ENCODE measurements at places on chromosomes 1 and 21. TPM values are rescaled to one million over a fixed set of nuclear protein-coding genes. Genes with fewer than 3 reads are reported as not detected.
A peak's percentile ranks its signal among the peaks of the same experiment; 100 is the strongest.

DNA sequence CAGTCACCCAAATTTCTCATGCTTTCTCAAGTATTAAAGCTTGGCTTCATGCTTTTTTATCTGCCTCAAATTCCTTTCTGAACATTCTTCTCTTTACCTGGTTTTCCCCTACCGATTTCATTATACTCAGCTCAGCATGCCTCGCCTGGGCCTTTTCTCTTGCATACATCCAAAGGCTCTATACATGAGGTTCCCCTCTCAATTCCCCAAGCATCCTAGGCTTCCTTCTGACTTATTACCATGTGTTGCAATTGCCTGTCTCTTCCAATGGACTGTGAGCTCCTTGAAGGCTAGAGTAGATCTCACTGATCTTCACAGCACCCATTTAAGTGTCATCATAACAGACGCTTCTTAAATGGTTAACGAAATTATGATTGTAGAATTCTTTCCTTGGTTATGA, 24.1 kb upstream of the CYP4A22 start:
- no peak for DNase-seq

ANXA9 gene
- not detected for total RNA-seq

LDLRAP1 gene
- 13.7 TPM for total RNA-seq

DNA sequence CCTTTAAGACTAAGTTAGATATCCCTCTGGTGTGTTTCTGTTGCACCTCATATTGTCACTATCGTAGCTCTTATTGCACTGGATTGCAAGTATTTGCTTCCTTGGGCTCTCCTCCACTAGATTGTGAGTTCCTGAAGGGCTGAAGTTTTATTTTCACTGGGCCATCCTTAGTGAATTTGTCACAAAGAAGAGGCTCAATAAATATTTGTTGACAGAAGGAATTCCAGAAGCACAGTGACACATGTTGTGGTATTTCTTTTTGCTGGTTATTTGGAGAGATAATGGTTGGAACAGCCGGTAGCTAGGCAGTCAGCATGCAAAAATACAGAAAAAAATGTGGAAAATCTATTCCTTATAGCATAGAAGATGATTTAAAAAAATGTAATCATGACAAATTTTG, 129.9 kb upstream of the ZRANB2 start:
- no peak for DNase-seq

DNA sequence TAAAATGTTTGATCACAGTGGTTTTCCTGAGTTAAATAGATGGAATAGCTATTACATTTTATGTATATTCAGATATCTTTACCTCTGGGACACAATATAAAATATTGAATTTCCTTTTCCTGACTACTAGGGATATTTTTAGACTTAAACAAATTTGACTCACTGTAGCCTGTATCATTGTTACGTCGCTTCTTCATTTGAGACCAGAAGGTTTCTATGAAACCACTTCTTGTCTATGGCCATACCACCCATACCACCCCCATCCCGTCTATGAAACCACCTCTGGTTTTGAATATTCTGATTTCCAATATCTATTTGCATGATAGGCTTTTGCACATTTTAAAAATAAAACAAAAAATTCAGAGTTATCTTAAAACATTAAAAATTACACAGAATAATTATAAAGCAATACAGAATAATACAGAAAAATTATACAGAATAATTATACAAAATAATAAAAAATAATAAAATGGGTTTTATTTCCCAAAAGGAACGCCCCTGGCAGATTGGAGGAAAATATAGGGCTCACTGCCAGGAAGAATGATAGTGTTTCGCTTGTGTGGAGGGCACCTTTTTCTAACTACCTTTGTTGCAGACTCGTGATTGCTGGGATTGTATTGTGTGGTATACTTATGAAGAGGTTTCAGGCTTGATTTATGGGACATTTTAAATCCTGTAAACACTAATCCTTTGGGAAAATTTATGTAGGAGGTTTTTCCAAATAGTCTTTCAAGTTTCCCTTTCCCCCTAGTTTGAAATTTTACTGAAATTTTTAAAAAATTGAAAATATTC, 4.7 kb downstream of the SPEN start:
- no peak for DNase-seq

DNA sequence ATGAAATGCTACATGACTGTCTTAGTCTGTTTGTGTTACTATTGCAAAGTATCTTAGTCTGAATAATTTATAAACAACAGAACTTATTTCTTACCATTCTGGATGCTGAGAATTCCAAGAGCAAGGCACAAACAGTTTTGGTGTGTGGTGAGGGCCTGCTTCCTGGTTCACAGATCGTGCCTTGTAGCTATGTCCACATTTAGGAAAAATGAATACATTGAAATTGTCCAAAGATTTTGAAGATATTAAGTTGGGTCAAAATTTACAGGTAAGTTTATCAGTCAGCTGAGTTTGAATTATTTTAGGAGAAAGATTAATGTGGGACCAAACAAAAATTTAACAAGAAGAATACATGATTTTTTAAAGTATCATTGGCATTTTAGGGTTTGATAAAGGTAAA, 293.5 kb downstream of the LTN1 start:
- DNase-seq: no peak

GRCh38 chr1:32798679-32799416, 18.3 kb downstream of the YARS1 start:
- no peak for DNase-seq

DNA sequence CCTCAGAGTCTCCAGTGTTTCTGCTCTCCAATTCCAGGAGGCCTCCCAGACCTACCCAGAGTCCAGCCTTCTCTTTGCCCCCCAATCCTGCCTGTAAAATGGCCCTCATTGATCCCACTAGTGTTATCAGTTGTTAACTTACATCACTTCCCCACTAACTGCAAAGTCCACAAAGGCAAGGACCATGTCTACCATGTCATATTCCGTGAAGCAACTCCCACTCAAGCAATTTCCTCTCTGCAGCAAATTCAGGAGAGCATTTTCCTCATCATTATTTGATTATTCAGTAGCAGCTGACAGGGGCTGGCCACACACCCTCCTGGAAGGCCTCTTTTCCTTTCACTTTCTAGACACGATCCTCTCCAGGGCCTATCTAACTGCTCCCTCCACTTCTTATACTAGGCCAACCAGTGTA, 153.5 kb downstream of the RERE start:
- no peak for DNase-seq

GRCh38 chr1:2967329-2967725, 53.9 kb upstream of the ACTRT2 start:
- peak; percentile 66 for DNase-seq

- DNase-seq: no peak
Measured at GRCh38 chr1:177897998-177898654, 71.7 kb downstream of the SEC16B start.

All from posterior vena cava (tissue), 2 donors.